Astrocyte of the hippocampus (primary cell): ENCODE measurements at places on chromosomes 5 and 9.

- DNase-seq, result no peak
Measured at GRCh38 chr5:35920890-35921289, 17.5 kb downstream of the CAPSL start.

DNA sequence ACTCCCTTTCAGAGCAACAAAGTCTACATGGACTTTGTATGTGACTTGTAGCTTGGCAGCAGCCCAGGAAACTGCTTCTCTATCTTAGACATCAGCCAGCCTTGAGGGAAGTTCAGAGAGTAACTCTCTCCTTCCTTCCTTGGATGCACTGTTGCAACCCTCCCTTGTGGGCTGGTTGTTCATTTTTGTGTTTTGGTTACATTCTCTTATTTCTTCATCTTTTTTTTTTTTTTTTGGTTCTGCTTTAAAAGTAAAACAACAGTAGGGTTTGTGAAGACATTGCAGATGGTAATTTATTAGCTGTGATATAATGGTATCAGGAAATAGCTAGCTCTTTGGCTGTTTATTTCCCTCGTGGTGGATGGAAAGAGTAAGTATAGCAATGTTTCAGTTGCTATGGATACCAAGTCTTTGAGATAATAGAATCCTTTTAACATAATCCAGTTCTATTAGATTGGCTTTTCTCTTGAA is 97.9 kb upstream of the MAMDC2 start:
- DNase-seq, result peak; percentile 18

GRCh38 chr9:20205821-20206220 is 416.5 kb downstream of the MLLT3 start:
- DNase-seq, result no peak

GRCh38 chr9:137945581-137945980 is 68.0 kb downstream of the CACNA1B start:
- DNase-seq, result no peak

- DNase-seq, result peak; percentile 68
Measured at GRCh38 chr9:15157381-15157780, 149.6 kb downstream of the TTC39B start.

- no peak for DNase-seq
Measured at GRCh38 chr5:173712609-173713175, 96.2 kb upstream of the BOD1 start.

- DNase-seq, result no peak
Measured at GRCh38 chr9:126158588-126159429, 167.8 kb upstream of the MVB12B start.

DNA sequence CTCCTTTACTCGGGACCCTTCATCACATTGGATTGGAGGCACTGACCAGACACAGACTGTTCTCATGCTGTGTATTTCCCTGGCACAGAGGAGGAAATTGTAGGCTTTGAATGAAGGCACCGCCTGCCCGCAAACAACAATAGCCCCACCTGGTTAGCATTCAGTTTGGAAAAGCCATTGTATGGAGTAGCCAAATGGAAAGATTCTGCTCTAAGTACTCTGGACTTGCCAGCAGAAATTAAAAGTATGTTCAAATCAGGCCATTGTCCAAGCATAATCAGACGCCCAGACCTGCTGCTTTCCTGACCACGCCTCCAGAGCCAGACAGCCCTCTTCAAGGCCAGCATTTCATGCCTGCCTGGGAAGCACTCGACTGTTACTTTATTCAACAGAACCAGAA is 8.0 kb upstream of the SEMA4D start:
- DNase-seq, result peak; percentile 76

DNA sequence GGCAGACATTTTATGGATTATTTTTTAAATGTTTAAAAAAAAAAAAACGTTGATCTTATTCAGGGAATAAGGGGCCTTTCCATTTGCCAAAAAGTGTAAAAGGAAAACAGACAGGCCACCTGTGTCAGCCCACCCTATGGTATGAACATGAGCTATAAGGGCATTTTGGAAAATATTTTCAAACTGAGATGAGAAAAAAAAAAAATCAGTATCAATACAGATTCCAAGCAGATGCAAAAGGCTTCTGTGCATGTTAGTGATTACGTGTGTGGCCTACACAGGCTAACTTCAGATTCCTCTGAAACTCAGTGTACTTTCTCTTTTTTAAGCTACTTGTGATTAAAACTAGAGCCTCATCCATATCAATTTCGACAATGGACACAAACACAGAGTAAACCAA is 189.9 kb downstream of the BNC2 start:
- no peak for DNase-seq

DNA sequence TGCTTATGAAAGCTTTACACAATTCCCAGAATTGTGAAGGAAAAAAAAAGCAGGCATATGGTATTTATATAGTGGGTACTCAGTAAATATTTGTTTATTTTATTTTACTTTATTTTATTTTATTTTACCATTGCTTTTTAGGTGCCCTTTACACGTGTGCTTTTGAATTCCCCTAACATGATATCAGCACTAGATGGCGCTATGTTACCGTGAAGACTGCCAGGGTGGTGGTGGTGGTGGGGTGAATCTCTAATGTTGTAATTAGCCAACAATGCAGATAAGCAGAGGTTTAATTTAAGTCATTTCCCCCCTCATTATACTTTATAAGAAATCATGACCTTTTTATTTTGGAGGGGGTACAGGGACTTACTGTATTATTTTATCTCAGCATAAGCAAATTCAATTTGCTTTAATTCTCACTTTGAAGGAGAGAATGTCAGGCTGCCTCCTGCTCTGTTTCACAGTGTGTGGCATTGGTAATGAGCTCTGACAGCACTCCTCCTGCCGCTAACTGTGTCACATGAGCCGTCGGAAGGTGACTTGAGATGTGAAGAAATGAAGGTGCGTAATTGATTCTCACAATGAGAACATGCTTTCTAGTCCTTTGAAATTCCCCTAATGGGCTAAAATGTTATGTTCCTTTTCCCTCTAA is 165.6 kb downstream of the YTHDC2 start:
- DNase-seq, result peak; percentile 71

DNA sequence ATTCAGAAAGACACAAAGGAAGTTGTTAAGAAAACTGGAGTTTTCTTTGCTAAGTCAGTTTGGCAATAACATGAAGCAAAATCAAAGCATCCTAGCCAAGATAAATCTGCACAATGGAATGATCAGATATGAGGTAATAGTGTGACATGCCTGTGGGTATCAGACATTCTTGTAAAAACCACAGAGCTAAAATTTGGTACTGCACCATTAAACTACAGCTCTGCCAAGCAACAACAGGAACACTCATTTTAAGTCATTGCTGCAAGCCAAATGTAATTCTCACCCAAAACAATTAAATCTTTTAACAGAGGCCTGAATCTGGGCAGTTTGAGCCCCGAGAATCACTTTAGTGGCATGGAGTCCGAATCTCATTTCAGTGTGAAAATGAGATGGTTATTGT is 96.6 kb downstream of the VCAN start:
- DNase-seq, result peak; percentile 93

DNA sequence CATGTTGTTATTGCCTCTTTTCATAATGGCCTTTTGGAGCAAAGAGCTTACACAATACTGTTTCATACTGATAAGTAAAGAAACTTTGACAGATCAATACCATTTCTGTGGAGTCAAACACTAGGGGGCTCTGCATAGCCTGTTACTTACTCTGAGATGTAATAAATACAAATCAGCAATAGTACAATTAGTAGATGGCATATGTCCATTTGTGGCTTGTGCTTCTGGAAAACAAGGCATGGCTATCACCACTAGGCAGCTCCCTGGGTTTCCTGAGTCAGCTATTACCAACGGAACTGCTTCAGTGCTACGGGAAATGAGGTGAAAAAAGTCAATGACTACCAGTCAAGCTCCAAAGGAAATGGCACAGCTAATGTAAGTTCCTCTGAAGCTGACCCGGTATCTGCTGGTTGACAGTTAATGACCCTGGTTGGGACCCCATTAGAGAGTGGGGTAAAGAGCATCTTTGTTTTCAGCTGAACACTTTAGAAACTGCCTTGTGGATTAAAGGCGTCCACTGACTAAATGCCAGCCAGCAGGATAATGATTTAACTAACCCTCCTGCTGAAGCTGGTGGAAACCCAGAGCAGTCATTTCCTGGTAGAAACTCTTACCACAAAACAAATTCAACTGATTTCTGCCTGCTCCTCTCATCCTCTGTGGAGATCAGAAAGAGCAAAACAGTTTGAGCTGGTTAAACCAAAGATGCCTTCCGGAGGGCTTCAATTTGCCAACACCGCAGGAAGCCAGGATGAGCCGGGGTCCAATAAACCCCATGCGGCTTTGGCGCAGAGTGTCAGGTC is 69.0 kb upstream of the FAM169A start:
- peak; percentile 57 for DNase-seq

- no peak for DNase-seq
Measured at GRCh38 chr5:67639976-67640375, 443.4 kb upstream of the CD180 start.

- no peak for DNase-seq
Measured at GRCh38 chr9:103410059-103410458, 414.9 kb downstream of the CYLC2 start.

DNA sequence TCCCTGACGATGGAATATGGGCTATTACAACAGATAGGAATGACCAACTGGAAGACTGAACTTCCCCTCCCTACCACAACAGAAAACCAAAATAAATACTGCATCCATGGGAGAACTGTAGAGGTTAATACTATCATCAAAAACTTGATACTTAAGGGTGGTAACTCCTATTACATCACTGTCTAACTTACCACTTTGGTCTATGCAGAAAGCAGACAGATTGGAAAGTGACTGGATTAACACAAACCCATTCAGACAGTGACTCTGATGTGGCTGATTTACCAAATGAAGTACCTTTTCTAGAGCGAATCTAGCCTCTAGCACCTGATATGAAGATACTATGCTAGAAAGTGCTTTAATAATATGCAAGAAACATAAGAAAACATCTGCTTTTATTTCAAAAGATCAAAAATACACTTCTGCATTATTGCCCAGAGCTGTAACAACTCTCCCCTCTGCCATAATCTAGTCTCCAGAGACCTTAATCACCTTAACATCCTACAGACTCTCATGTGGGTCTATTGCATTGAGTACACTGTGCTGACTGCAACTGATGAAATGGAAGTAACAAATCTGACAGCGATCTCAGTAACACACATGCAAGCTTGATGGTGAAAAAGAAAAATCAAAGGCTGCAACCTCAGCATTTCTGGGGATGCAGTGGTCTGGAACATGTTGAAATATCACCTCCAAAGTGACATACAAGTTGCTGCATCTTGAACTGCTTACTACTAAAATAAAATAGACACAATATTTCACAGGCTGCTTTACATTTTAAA is 62.7 kb downstream of the EPB41L4A start:
- no peak for DNase-seq

DNA sequence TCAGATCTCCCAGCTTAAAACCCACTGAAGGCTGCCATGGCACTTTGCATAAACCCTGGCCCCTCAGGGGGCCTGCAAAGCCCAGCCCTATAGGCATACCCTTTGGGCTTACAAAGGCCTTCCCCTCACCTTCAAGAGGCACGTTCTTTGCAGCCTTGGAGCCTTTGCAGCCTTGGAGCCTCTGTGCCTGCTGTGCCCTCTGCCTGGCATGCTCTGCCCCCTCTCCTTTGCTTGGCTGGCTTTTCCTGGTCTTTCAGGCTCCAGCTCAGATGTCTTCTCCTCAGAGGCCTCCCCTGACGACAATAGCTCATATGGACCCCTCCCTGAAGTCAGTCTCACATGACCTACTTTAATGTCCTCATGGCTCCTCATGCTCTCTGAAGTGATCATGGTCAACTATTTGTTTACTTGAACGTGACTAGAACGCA is 60.3 kb downstream of the CXXC5 start:
- DNase-seq, result no peak

- no peak for DNase-seq
Measured at GRCh38 chr9:114061292-114061691, 16.8 kb downstream of the AMBP start.

- no peak for DNase-seq
Measured at GRCh38 chr9:112494153-112494552, 7.5 kb downstream of the KIAA1958 start.

DNA sequence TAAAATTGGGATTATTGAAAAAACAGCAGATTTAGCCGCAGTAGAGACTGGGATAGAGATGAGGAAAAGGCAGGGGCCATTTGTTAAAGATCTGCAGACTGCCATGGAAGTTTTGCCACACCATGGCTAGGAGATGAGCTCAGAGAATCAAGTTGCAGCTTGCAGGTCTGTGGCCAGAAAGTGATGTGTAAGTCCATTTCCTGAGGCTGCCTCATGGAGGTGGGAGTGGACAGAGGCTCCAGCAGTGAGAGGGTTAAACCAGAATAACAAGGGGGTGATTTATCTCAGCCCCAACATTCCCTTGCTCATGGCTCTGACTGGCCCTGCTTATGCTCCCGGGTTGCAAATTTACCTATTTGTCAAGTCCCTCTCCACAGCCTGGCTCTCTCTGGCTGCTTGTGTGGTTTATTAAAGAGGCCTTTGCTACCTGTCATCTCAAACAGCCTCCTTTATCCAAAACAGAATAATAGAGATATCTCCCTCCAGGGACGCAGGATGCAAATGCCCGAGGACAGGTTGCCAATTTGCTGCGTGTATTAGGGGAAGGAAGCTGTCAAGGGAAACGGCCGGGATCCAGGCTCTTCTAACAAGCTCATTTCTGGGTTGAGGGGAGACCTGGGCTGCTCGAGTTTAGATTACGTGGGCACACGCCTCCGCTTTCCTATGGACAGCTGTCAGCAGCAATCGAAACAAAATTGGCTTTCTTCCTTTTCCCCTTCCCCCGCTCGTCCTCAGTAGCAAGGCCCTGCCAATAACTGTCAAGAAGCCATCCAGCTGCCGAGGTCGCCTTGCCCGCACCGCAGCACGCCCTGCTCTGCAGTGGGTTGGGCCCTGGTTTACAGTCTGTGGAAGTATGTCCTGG is 72.8 kb upstream of the PITX1 start:
- DNase-seq, result no peak

GRCh38 chr9:2023532-2023931 is 8.4 kb downstream of the SMARCA2 start:
- no peak for DNase-seq

DNA sequence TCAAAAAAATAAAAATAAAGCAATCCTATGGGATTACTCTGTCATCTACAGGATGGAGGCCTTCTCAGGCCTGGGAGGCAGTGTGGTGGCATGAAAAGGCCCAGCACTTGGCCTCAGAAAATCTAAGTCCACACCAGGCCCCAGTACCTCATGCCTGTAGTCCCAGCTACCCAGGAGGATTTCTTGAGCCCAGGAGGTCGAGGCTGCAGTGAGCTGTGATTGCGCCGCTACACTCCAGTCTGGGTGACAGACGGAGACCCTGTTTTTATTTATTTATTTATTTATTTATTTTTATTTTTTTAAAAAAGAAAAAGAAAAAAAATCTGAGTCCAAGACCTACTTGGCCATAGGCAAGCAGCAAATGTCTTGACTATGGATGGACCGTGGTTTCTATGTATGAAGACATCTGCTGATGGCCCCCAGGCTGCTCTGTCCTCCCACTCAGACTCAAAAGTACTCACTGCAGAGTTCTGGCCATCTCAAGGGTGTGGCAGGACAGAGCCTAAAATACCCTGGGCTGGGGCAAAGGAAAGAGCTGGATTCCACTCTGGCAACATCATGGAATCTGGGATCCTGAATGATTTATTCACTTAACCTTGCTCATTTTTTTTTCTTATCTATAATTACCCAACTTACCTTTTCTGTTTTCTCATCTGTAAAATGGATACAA is 55.0 kb downstream of the ARHGEF37 start:
- DNase-seq, result no peak
